Cerebellar nuclear complex (tissue), 1 donor: ENCODE measurements at places on chromosomes 13 and 19.

DNA sequence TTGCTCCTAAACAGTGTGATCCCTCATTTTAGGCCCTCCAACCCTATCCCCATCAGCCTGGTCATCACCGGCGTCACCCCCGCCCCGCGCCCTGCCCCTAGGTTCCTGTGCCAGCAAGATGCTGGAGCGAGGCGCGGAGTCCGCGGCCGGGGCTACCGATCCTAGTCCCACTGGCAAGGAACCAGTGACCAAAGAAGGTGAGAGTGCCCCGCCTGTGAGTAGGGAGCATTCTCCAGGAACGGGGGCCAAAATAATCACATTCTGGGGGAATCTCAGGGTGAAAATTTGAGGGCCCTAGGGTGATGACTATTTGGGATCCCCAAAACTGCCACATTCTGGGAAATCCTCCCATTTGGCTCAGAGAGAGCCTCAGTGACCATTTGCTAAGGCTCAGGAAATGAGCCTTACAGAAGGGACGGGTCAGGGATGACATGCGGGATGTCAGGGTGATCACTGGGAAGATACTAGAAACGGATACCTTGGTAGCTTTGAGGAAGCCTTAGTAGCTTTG is 1.4 kb downstream of the ZNF575 start:
- DNase-seq, result no peak

- DNase-seq, result no peak
Measured at GRCh38 chr13:75876142-75877050, 240.3 kb downstream of the LMO7 start.

GRCh38 chr19:8305798-8306197 is 2.4 kb downstream of the CD320 start:
- DNase-seq, result no peak

- no peak for DNase-seq
Measured at GRCh38 chr19:46981286-46981945, 38.2 kb upstream of the NPAS1 start.

- DNase-seq, result no peak
Measured at GRCh38 chr13:94609196-94609595, 7.5 kb downstream of the GPR180 start.

DNA sequence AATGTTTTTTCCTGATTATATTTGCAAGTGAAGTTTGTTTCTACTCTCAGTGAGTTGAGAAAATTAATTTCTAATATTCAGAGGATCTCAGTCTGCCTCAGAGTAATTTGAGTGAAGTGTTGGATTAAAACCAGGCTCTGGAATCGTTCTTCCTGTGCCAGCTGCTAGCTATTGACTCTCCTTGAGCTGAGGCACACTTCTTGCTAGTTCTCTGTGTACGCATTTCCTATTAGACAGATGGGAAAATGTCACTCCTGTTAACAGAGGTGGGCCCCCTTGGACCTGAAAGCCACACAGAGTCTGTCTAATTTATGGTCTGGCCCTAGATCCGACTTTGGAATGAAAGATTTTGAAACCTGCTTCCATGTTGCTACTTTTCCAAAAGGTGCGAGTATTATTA is 107.6 kb upstream of the RNF113B start:
- DNase-seq, result no peak

DNA sequence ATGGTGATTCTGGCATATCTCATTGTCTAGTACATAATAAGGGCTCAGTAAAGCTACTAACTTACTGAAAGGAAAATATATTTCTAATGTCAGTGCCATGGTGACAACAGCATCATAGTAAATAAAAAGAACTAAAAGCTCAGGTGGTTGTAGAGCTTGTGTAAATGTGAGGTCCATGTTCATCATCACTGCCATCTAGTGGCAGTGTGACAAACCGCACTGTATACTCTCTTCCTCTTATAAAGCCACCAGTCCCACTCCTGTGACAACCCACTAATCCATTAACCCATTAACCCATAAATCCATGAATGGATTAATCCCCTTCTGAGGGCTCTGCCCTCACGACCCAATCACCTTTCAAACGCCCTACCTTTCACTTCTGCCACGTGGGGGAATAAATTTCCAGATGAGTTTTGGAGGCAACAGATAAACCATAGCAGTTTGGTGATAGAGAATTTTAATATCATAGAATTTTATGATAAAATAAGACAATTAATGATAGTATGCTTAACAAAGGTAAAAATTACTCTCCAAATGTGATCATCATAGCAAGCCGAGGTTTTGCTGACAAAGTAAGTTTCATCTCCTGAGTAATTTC is 160.4 kb upstream of the SGCG start:
- DNase-seq, result no peak

DNA sequence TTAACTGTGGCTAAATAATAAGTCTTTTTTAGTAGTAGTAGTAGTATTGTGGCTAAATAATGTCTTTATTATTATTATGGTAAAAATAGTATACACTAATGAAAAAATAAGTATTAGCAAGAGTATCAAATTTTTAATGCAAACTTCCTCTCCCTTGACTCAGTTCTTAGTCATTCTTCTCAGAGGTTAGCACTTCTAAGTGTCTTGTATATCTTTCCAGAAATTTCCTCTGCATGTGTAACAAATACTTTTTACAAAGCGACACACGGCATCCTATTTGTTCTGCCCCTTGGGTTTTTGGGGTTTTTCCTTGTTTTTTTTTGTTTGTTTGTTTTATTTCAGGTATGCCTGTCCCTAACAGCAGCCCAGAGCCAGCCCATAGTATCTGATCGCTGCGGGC is 20.9 kb downstream of the SIN3B start:
- no peak for DNase-seq

- DNase-seq, result no peak
Measured at GRCh38 chr19:19285686-19286085, 12.6 kb upstream of the TM6SF2 start.

DNA sequence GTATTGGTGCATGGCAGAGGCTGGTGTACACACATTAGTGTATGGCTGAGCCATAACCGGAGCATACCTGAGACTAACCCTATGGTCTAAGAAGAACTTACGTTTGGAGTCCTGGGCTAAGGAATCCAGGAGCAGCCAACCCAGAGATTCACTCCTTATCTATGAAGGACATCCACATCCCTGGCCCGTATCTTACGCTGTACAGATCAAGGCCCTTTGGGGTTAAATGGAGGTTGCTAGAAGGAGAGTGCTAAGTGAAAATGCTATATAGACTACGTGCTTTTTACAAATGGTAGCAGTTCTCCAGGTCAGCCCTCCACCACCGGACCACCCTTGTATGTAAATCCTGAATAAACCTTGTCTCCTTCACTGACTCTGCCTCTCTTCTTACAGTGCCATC is 1.9 kb upstream of the SUGT1 start:
- DNase-seq, result no peak

- DNase-seq, result no peak
Measured at GRCh38 chr19:15332311-15332996, at the start of gene BRD4. Gene BRD4, minus strand, starts transcription at chr19:15332539. Its CDS starts 59,440 bp downstream, at chr19:15273099.

DNA sequence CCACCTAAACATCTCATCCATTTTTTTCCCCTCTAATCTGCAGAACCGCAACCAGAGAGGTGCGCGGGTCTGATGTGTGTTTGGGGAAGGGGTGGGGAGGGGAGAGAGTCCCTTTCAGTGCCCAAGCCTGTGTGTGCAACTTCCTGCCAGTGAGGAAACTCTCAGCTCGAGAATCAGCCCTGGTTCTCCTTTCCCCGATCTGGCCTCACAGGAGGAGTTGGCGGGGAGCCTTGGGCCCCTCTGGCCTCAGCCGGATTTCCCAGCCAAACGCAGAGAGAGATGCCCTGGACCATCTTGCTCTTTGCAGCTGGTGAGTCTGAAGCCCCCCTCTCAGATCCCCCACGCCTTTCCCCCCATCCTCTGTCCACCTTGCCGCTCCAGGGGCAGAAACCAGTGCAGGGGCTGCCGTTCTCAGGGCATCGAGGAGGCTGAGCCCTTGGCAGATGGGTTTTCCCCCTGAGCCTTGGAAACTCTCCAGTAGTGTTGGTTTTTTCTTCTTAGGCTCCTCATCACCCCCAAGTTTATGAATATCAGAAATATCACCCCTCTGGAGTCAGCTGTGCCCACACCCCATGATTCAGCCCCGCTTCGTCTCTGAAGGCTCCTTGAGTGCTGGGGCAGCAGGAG is at the start of gene C19orf38:
TSS of gene C19orf38 (plus strand) at position 186 of the 627 bp plus-strand sequence. CDS start at position 280, 94 bp downstream.
- no peak for DNase-seq

DNA sequence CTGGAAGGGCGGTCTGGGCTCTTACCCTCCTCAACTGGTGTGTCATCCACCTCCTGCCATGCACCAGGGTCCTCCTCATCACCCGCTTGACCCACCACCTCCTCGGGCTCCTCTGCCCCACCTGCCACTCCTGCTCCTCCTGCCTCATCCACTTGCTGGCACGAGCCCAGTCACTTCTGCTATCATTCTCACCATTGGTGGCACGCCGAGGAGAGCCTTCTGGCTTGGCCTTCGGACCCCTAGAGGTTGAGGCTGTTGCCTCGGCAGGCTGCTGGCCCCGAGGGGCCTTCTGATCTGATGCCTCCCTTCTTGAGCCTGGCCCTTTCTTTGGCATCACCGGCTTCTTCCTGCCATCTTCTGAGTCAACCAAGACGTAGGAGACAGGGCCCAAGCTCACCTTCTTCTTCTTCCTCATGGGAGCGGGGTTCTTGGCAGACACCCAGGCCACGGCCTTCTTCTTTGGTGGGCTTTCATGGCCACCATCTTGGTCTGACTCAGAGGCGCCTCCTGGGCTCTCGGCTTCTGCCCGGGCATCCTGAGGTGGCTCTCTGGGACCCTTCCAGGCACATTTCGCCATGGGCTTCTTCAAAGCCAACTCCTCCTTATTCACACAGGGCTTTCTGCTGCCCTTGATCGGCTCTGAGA is 1.7 kb downstream of the PNMA8A start:
- no peak for DNase-seq

GRCh38 chr19:8413629-8413995 is 507 bp downstream of the MARCHF2 start:
- no peak for DNase-seq

- DNase-seq, result no peak
Measured at GRCh38 chr19:29525901-29526729, at the start of gene VSTM2B. Gene VSTM2B, plus strand, starts transcription at chr19:29525994. Its CDS starts 590 bp downstream, at chr19:29526584.

GRCh38 chr19:49336482-49337266 is 1.5 kb downstream of the CD37 start:
- no peak for DNase-seq

DNA sequence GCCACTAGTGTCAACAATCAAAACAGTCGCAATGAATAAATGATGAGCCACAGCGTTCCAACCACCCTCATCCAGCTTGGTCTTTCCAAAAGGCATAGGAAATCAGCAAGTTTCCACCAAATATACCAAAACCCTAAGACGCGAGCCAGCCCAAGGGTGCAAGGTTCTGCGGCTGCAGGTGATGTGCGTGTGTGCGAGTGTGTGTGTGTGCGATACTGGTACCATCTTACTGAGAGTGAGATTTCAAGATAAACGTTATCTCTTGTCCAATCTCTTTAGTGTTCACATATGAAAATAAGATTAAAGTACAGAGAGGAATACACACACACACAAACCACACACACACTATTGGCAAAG is 895 bp upstream of the TRPC4 start:
- DNase-seq, result no peak

- DNase-seq, result no peak
Measured at GRCh38 chr13:62433660-62434059, 1018.0 kb upstream of the PCDH20 start.

DNA sequence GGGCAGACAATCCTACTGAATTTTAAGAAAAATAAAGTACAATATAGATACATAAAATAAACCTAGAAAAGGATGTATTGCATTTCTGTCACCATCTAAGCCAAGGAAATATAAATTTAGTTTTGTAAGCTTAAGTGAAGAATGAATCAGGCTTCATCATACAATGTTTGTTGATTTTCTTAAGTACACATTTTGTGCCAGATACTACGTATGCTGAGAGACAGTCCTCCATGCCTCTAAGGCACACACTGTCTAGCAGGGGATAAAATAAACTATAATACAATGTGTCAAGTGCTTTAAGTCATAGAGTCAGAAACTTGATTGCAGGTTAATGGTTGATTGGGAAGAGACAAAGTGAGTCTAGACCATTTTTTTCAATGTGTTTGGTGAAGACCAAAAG is 465.7 kb downstream of the TBC1D4 start:
- no peak for DNase-seq

- DNase-seq, result no peak
Measured at GRCh38 chr19:32542477-32543108, 38.4 kb upstream of the PDCD5 start.
